Effector memory CD8-positive, alpha-beta T cell (primary cell): ENCODE measurements at places on chromosomes 12 and 14.
A peak's percentile ranks its signal among the peaks of the same experiment; 100 is the strongest.

- H3K27ac ChIP-seq: no peak overlapping the region
- no peaks in the 10 kb centered on the region for H3K4me1 ChIP-seq
- DNase-seq: no peak
- peaks cover 57% of the 10 kb centered on the region for H3K27me3 ChIP-seq
Observed at GRCh38 chr12:103998976-103999375, 33.3 kb downstream of the TDG start.

DNA sequence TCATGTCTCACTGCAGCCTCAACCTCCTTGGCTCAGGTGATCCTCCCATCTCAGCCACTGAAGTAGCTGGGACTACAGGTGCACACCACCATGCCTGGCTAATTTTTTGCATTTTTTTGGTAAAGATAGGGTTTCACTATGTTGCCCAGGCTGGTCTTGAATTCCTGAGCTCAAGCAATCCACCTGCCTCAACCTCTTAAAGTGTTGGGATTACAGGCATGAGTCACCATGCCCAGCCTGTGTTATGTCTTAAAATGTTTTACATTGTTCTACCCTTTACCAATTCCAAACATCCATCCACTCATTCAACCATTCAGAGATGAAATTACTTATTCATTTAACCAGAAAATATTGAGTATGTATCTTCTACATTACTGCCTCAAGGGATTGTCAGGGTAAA lies 111.6 kb upstream of the BTG1 start:
- H3K36me3 ChIP-seq: peaks cover 4% of the 10 kb centered on the region
- no peak overlapping the region for H3K27ac ChIP-seq
- no peak for DNase-seq
- peaks cover 5% of the 10 kb centered on the region for H3K4me1 ChIP-seq

GRCh38 chr14:36493761-36494160 lies 26.3 kb downstream of the NKX2-1 start:
- no peaks in the 10 kb centered on the region for H3K4me1 ChIP-seq
- H3K27ac ChIP-seq: no peak overlapping the region
- H3K36me3 ChIP-seq: no peaks in the 10 kb centered on the region
- peaks cover 11% of the 10 kb centered on the region for H3K27me3 ChIP-seq

DNA sequence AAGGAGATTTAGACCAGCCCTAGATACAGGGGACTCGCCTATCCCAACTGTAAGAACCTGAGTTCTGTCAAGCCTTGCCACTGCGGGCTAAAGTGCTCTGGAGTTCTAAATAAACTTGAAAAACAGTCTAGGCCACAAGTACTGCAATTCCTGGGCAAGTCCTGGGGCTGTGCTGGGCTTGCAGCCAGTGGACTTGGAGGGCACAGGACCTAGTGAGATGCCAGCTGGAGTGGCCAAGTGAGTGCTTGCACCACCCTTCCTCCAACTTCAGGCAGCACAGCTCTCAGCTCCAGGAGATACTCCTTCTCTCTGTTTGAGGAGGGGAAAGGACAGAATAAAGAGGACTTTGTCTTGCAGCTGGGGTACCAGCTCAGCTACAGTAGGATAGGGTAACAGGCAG lies 307.6 kb upstream of the FBXO33 start:
- H3K4me1 ChIP-seq: no peaks in the 10 kb centered on the region
- H3K4me3 ChIP-seq: no peak overlapping the region
- DNase-seq: no peak
- H3K36me3 ChIP-seq: no peaks in the 10 kb centered on the region
- H3K27me3 ChIP-seq: no peaks in the 10 kb centered on the region

DNA sequence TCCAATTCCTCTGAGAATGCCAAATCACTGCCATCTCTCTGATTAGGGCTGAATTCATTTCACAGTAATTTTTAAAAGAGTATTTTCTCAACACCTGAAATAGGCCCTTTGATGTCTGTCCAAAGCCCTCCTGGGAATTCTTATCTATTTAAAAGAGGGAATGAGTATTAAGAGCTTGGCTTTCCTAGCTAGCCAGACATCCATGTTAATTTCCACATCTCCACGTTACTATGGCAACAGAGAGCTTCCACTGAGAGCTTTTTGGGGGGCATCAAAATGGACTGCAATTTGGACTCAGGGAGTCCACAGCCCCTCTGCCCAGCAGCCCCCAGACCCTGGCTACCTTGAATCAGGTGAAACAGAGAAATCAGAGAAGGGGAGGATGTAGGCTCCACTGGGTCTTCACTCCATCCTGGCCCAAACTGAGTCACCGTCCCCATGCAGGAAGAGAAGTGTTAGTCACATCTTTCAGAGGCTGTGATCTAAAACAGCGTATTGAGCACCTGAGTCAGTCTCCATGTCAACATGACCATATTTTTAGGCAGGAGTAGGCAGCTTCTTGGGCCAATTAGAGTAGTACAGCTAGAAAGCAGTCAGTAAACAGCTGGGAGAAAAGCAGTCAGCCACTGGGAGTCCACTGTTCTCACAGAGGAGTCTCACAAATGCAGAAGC lies 7.0 kb upstream of the FICD start:
- H3K36me3 ChIP-seq: no peaks in the 10 kb centered on the region
- peaks cover 26% of the 10 kb centered on the region for H3K27me3 ChIP-seq
- no peak overlapping the region for H3K27ac ChIP-seq
- no peak overlapping the region for H3K4me3 ChIP-seq
- peaks cover 4% of the 10 kb centered on the region for H3K4me1 ChIP-seq

DNA sequence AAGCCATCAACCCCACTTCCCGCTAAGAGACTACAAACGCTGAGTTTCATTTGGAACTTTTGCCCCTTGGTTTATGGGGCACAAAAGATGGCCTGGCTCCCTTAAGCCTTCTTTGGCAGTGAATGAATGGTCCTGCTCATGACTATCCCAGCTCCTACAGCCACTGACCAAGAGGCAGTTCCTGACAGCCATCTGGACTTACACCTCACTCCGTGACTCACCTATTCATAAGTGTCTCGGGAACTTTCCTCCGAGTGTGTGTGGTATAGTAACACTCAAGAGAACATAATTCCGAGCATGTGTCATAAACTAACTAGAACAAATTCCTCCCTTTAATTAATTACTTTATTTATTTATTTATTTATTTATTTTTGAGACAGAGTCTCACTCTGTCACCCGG lies 51.9 kb upstream of the NUDT4 start:
- no peak overlapping the region for H3K4me3 ChIP-seq
- H3K36me3 ChIP-seq: peaks cover 2% of the 10 kb centered on the region
- no peak for DNase-seq
- H3K27me3 ChIP-seq: no peaks in the 10 kb centered on the region
- H3K27ac ChIP-seq: no peak overlapping the region

- H3K27ac ChIP-seq: no peak overlapping the region
- H3K4me3 ChIP-seq: no peak overlapping the region
- H3K36me3 ChIP-seq: peaks cover 7% of the 10 kb centered on the region
- DNase-seq: no peak
- H3K4me1 ChIP-seq: peaks cover 8% of the 10 kb centered on the region
Observed at GRCh38 chr14:100051543-100051942, 13.7 kb upstream of the EVL start.

- H3K4me1 ChIP-seq: no peaks in the 10 kb centered on the region
- H3K4me3 ChIP-seq: no peak overlapping the region
- peak overlapping the region; percentile 60 for H3K27ac ChIP-seq
- H3K27me3 ChIP-seq: no peaks in the 10 kb centered on the region
- peaks cover 83% of the 10 kb centered on the region for H3K36me3 ChIP-seq
- no peak for DNase-seq
Observed at GRCh38 chr14:34580381-34580780, 40.9 kb upstream of the EAPP start.

- H3K36me3 ChIP-seq: peaks cover 33% of the 10 kb centered on the region
- no peaks in the 10 kb centered on the region for H3K27me3 ChIP-seq
- peak overlapping the region; percentile 86 for H3K27ac ChIP-seq
- peak; percentile 24 for DNase-seq
- H3K4me1 ChIP-seq: peaks cover 31% of the 10 kb centered on the region
- peak overlapping the region; percentile 87 for H3K4me3 ChIP-seq
Observed at GRCh38 chr12:89353188-89353822, 1.0 kb upstream of the DUSP6 start.

GRCh38 chr14:86057018-86057667 lies 527.2 kb downstream of the FLRT2 start:
- H3K4me1 ChIP-seq: peaks cover 13% of the 10 kb centered on the region
- DNase-seq: peak; percentile 12
- no peaks in the 10 kb centered on the region for H3K36me3 ChIP-seq
- H3K4me3 ChIP-seq: no peak overlapping the region
- H3K27ac ChIP-seq: no peak overlapping the region

GRCh38 chr12:62717643-62718042 lies 217.3 kb downstream of the PPM1H start:
- no peaks in the 10 kb centered on the region for H3K4me1 ChIP-seq
- no peaks in the 10 kb centered on the region for H3K36me3 ChIP-seq
- no peaks in the 10 kb centered on the region for H3K27me3 ChIP-seq

GRCh38 chr12:64678248-64678647 lies 68.0 kb downstream of the RASSF3 start:
- H3K4me1 ChIP-seq: peaks cover 81% of the 10 kb centered on the region
- H3K36me3 ChIP-seq: peaks cover 20% of the 10 kb centered on the region
- H3K27me3 ChIP-seq: no peaks in the 10 kb centered on the region
- H3K27ac ChIP-seq: peak overlapping the region; percentile 91
- DNase-seq: no peak

DNA sequence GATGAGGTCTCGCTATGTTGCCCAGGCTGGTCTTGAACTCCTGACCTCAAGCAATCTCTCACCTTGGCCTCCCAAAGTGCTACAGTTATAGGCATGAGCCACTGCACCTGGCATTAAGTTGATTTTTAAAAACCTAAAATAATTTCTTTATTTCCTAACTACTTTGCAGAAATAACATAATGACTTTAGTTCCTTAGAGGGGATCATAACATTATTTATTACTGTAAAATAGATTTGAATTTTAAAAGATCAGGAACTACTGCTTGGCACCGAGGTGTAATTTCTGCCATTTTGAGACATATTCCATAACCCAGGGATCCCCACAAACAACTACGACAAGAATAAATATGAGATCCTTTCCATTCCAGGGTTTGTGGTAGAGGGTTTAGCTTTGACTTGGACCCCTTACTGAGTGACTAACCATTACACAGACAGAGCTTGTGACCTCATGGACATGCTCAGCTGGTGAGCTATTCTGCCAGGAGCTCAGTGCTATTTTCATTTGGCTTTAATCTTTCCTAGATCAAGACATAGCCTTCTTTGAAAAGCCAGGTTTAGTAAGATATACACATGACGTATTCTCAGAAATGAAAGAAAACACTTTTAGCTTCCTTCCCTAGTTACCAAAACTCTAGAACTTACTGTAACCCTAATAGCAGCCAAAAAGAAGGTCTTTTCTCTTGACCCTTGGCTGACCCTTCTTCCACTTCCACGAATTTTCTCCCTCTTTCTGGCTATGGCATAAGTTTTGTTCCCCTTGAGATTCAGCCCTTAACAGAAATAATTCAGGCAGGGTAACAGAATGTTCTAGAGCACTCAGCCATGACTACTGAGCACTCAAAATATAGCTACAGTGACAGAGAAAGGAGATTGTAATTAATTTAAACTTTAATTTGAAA lies 75.1 kb upstream of the NUDT4 start:
- H3K36me3 ChIP-seq: no peaks in the 10 kb centered on the region
- no peaks in the 10 kb centered on the region for H3K4me1 ChIP-seq
- H3K27me3 ChIP-seq: peaks cover 12% of the 10 kb centered on the region
- H3K4me3 ChIP-seq: no peak overlapping the region
- no peak for DNase-seq

DNA sequence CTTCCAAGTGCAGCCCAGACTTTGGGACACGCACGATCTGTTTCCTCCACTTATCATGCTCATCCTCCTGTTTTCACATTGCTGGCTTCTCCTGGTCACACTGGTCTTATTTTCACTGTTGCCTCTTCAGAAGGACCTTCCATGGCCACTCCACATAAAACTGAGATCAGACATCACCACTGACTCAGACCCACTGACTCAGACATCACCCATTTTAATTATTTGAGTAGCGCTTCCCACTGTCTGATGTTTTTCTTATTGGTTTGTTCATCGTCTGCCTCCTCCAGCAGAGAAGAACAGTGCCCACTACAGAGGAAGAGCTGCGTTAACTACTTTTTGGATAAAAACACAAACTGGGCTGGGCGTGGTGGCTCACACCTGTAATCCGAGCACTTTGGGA lies 270.5 kb upstream of the PWP1 start:
- peaks cover 8% of the 10 kb centered on the region for H3K36me3 ChIP-seq
- no peak for DNase-seq
- H3K27ac ChIP-seq: no peak overlapping the region

DNA sequence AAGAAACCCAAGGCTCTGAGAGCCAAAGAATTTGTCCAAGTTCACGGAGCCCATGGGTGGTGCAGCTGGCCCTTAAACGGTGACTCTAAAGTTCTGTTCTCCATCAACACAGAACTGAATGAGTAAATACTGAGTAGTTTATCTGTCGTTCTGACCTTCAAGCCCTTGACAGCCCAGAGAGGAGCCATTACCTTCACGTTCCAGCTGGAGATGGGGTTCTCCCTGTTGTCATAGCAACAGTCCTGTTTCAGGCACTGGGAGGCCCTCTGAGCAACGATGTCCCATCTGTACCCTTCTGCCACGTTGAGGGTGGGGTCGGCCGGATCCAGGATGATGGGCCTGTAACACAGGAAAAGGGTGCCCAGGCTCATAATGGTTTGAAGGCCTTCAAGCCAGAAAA lies 7.5 kb upstream of the C12orf43 start:
- no peak overlapping the region for H3K27ac ChIP-seq
- no peaks in the 10 kb centered on the region for H3K27me3 ChIP-seq
- no peak overlapping the region for H3K4me3 ChIP-seq
- peaks cover 4% of the 10 kb centered on the region for H3K4me1 ChIP-seq
- no peak for DNase-seq
